ENCODE measurements at places on chromosomes 12 and 14.

DNA sequence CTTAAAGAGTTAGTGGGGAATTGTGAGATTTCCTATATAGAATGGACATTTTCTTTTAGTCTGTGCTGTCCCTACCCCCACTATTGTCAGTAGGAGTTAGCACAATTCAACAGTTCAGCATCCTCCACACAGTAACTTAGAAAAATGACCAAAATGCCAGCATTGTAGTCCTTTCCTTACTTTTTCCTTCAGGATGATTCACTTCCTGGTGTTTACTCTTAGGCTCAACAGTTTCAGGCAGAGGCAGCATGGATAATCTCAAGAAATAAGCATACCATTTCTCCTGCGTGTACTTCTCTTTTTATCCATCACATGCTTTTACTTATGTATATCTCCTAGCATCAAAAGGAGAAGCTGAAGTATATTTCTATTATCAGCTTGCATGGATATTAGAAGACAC lies 683.4 kb downstream of the SLC16A7 start:
- DNase-seq, result no peak

DNA sequence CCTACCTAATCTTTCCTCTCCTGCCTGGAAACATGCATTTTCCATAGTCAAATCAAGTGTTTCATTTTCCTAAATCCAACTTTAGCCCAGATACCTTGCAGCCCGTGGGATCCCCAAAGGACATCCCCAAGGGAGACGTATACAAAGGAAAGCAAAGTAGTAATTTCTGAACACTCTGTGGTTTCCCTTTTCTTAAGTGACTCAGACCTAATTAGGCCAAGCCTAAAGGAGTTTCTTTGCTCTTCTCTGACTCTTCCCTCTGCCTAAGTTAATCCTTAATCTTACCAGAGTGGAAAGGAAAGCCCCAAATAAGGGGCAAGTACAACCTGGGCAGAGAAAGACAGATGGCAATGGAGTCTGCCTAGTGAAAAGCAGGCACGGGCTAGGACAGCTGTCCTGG lies 250.3 kb downstream of the SPTSSA start:
- no peak for DNase-seq

GRCh38 chr12:68559984-68560850 lies 50.5 kb upstream of the RAP1B start:
- DNase-seq, result peak; percentile 58

DNA sequence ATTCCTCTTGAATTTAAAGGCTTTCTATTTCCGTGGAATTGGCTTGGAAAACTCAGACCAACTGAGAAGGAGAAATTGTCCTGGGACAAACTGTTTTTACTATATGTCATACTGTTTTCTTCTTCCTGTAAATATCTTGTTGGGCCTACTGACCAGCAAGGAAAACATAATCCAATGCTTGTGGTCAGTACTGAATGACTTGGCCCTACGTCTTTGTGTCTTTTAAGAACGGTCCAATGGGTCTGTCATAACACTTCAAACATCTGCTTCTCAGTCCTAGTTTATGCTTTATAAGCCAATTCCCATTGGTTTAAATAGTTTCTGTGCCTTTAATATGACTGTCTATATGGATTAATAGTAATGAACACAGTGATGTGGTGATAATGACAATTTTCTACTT lies 248.5 kb upstream of the DDHD1 start:
- DNase-seq, result no peak

- peak; percentile 42 for DNase-seq
Observed at GRCh38 chr14:88030079-88030478, 25.1 kb downstream of the GPR65 start.

DNA sequence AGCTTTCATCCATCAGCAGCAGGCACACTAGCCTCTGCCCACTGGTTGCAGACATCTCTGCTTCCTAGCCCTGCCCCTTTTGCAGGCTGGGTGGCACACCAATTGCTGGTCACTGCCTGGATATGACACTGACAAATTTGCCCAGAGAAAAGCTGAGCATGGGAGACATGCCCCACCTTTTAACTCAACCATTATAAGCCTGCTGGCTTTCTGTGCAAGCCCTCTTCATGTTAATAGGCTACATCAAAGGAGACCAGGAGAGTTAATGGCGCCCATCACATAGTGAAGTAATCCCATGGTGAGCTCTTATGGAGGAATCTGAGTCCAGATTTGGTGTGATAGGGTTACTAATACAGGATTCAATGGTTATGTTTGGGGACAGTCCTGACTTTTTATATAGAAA lies 139.2 kb downstream of the KICS2 start:
- no peak for DNase-seq

DNA sequence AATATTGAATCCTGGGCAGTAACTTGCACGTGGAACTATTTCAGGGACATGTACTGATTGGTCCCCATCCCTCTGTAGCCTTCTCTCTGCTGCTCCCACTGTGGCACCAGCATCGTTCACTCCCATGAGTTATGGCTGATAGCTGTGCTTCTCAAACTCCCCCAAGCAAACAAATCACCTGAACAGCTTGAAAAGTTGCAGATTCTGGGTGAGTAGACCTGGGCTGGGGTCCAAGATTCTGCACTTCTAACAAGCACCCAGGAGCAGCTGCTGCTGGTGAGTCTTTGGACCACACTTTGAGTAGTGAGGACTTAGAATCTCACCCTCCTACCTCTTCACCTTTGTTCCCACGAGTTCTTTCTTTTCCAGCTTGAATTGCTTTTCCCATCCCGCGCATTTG lies 49.4 kb upstream of the ZFP36L1 start:
- no peak for DNase-seq

DNA sequence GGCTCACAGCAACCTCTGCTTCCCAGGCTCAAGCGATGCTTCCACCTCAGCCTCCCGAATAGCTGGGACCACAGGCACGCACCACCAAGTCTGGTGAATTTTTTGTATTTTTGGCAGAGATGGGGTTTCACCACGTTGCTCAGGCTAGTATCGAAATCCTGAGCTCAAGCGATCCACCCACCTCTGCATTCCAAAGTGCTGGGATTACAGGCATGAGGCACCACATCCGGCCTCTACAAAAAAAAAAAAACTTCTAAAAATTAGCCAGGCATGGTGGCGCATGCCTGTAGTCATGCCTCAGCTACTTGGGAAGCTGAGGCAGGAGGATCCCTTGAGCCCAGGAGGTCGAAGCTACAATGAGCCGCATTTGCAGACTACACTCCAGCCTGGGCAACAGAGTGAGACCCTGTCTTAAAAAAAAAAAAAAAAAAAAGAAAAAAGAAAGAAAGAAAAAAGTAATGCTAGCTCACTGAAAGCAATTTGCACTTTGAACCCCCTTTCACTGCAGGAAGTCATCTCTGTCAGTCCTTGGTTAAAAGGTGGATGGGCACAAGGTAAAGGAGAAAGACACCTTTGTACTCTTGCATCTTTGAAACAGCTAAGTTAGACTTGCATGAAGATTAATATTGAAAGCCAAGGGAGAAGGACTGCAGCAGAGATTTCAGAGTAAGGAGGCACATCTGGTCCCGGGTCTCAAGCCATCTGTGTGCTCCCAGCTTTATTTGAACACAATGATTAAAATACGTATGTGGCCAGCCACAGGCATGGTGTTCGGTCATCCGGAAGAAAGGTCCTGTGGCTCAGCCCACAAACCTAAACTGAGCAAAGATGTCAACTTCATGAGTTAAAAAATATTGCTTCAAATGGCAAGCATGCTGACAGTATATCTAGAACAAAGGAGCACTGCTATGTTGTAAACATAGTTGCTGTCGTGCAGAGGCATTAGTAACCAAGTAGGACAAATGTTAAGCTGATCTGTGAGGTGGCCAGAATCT lies 103.8 kb upstream of the HMGA2 start:
- no peak for DNase-seq

DNA sequence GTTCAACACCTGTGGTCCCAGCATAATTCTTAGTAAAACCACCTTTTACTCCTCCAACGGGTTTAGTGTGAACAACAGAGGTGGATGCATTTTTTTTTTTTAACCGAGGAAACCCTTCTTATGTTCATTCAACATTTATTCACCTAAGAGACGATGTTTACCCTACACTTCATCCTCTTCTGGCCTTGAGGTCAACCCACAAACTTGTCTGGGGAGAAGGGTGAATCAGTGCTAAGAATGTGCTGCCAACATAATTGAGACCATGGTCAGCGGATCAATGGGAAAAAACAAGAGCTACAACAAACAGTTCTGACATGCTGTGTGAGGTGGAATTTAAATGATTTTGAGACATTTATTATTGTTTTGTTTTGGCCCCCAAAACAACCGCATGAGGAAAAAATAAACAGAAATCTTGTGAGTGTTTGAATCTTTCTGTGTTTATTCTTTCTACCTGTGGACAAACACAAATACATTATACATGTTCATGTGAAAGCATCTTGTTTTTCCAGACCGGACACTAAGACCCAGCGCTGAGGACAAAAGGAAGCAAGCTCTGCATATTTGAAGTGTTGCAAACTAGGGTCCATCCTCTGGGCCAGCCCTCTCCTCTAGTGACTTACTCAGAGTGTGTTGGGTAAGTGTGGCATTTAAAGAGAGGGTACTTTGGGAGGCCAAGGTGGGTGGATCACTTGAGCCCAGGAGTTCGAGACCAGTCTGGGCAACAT lies 5.1 kb upstream of the USP30 start:
- DNase-seq, result no peak

DNA sequence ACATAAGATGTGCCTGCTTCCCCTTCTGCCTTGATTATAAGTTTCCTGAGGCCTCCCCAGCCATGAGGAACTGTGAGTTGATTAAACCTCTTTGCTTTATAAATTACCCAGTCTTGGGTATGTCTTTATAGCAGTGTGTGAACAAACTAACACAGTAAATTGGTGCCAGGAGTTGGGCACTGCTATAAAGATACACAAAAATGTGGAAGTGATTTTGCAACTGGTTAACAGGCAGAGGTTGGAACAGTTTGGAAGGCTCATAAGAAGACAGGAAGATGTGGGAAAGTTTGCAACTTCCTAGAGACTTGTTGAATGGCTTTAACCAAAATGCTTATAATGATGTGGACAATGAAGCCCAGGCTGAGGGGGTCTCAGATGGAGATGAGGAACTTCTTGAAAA lies 264.1 kb downstream of the DACT1 start:
- DNase-seq, result peak; percentile 19

DNA sequence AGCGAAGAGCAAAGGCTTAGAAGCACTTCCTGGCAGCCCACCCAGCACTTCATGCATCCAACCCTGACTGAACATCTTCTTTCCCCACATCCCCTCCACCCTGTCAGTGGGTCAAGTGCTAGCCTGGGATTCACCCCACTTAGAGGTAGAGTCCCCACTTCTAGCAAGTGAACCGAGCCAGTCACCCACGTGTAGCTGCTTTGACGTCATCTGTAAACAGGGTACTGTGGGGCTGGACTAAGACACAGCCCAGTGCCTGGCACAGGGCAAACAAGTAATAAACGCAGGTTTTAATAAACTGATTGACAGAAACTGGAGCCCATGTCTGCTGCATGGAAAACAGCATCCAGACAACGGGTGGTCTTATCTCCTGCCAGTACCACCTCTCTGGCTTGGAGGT lies 61.7 kb downstream of the ITPK1 start:
- DNase-seq, result no peak

DNA sequence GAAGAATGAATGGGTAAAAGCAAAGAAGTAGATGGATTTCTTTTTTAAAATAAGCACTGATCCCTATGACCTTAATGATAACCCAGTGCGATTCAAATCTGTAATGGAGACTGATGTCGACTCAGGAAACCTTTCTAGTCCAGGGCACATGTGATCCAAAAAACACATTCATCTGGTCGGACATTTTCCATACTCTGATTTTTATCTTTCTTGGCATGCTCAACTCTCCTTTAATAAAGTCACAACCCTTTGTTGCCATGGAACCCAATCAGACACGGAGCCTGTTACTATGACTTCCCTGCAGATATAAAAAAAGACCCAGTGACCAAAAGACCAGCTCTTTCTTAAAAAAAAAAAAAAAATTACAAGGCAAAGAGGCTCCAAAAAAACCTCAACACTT lies 27.9 kb downstream of the TMCC3 start:
- no peak for DNase-seq

- no peak for DNase-seq
Observed at GRCh38 chr12:25800101-25800500, 158.4 kb upstream of the RASSF8 start.

DNA sequence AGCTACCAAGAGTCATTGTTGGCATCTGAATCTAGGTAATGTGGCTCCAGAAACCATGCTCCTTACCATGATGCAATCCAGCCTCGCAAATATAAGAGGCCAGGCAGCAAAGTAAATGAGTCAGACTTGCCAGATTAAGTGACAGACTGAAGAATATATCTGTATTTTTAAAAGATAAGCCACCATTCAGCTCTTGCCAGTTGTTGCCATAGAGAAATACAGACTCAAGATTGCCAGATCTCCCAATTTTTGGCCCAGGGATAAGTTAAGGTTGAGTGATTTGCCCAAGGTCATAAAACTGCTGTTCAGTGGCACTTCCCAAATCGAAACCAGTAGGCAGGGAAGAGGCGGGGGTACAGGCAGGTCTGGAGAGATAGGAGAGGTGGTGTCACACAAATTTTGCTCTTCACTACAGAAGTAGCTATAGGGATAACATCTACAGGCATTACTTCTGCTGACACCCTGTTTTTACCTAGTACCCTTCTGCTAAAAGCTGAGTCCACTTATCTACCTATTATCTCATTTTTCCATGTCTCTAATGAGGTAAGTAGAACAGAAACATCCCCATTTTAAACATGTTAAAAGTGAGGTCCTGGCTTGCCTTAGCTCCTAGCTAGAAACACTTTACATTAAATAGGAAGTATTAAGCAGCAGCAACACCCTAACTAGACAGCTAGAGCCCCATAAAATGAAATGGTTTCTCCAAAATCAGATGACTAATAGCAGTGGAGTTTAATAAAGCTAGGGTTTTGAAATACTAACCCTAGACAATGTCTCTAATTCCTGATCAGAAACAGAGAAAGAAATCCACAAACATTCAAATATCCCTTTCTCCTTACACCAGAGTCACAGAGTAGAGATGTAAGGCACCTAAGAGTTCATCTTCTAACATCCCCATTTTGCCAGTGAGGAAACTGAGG lies 19.5 kb downstream of the DCAF5 start:
- DNase-seq, result peak; percentile 22

- DNase-seq, result peak; percentile 75
Observed at GRCh38 chr14:77498120-77498979, at the start of gene ISM2. Gene ISM2 (minus strand): TSS chr14:77498816. CDS start chr14:77498793, 23 bp downstream.

DNA sequence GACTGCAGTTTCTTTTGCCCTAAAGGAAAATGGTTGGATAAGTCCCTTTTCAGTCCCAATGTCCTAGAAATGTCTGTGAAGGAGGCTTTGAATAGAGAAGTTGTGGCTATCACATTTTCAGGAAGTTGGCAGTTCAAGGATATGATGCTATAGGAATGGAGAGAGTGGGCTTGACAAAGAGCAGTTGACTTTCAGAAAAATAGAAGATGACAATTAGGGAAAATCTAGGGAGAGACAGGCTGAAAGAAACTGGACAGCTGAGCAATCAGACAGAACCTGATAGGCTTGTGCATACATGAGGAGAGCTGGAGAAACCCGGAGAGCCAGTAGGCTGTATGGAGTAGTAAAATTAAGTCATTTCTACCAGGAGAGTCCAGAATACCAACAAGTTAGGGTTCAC lies 50.5 kb downstream of the LMNTD1 start:
- DNase-seq, result no peak

GRCh38 chr14:23517650-23518326 lies 33.8 kb downstream of the ZFHX2 start:
- DNase-seq, result no peak

- DNase-seq, result no peak
Observed at GRCh38 chr14:45610318-45610717, 357.3 kb upstream of the MIS18BP1 start.

GRCh38 chr14:53409289-53409688 lies 256.2 kb upstream of the DDHD1 start:
- no peak for DNase-seq

- no peak for DNase-seq
Observed at GRCh38 chr12:111759271-111759670, 7.5 kb upstream of the ALDH2 start.

GRCh38 chr12:103833095-103833775 lies 7.8 kb downstream of the NT5DC3 start:
- peak; percentile 23 for DNase-seq

Data from common myeloid progenitor, CD34-positive (primary cell).